ENCODE measurements at places on chromosomes 13 and 19. TPM values are rescaled to one million over a fixed set of nuclear protein-coding genes. Genes with fewer than 3 reads are reported as not detected.

ANKRD10 gene
- 45.3 TPM for total RNA-seq

CYP4F2 gene
- total RNA-seq, result not detected

SIGLEC7 gene
- total RNA-seq, result 0.97 TPM

FUT6 gene
- total RNA-seq, result not detected

CCNA1 gene
- total RNA-seq, result not detected

CNN1 gene
- 59.5 TPM for total RNA-seq

ZNF763 gene
- 3.7 TPM for total RNA-seq

NTF4 gene
- 0.48 TPM for total RNA-seq

CARM1 gene
- 29.9 TPM for total RNA-seq

NLRP11 gene
- total RNA-seq, result not detected

TUBB4A gene
- 10.8 TPM for total RNA-seq

TEKTIP1 gene
- 0.46 TPM for total RNA-seq

SMIM24 gene
- total RNA-seq, result not detected

PAK4 gene
- 14.0 TPM for total RNA-seq

SRRM5 gene
- total RNA-seq, result 0.13 TPM

PNMA8B gene
- 0.65 TPM for total RNA-seq

RFPL4A gene
- total RNA-seq, result not detected

WBP4 gene
- total RNA-seq, result 18.6 TPM

ZNF260 gene
- 7.6 TPM for total RNA-seq

ZNF160 gene
- 15.7 TPM for total RNA-seq

ARL11 gene
- 0.38 TPM for total RNA-seq

IZUMO4 gene
- 1.7 TPM for total RNA-seq

EXOC3L2 gene
- 1.3 TPM for total RNA-seq

MIR17HG gene
- total RNA-seq, result 1.0 TPM
